ENCODE measurements at places on chromosomes 3 and 15.

DNA sequence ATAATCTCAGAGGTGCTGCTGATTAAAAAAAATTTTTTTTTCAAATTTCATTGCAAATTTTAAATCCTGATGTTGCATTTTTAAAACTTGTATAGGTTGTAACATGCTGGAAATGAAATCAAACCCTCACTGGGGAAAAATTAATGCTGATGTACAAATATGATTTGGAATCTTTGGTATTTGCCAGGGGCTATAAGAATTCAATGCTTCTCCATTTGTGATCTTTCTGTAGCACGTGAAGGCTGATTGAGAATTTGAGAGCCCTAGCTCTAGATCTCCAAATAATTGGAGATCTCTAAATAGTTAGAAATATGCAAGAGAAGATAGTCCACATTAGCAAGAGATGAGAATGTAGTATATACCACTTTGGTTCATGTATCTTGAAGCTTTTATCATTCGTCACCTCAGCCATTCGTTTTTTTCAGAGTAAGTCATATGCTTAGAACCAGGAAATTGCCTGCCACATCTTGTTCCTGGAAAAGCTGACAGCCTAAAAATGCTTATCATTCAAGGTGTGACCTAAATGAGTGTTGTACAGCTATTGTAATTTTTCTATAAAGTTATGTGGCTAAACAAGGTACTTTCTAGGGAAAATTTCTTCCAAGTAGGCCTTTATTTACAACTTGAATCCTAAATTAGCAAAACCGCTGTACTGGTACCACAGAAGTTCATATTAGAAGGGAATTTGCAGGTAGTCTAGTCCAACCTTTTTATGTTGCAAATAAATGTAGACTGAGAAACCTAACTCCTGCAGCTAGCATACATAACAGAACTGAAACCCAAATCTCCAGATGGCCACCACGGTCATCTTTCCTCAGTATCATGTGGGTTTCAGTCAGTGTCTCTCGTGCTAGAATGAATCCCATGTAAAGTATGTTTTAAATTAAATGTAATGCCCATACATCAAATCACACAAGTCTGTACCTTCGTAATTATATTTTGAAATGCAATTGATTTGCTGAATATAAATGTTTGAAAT is 48.5 kb downstream of the FNDC3B start:
- no peak for DNase-seq

DNA sequence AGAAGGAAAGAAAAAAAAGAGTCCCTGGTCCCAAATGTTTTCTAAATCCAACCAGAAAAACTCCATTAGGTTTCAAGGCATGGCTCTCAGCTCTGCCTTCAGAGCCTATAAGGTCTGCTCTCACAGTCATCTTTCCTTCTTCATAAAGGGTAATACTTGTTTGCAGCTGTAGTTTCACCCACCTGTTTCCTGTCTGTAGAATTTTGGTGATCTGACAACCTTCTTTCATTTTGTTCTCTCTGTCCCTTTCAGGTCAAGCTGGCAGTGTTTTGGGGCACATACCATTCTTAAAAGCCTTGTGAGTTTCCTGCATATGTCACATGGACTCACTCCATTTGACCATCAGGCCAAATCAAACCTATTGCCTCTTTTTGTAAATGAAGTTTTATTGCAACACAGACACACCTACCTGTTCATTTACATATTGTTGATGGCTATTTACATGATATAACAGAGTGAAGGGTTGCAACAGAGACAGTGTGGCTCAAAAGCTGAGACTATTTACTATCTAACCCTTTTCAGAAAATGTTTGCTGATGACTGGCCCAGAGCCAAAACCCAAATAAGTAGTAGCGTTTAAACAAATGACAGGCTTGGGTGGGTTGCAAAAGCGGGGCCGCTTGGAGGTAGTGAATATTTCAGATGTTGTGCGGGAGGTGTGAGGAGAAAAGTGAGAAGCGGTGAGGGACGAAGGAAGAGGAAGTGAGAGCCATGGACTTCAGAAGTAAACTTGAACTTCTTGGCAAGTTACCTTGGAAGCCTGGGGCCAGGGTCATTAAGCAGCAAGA is 292.7 kb upstream of the PROK2 start:
- no peak for DNase-seq

- no peak for DNase-seq
Observed at GRCh38 chr15:79467865-79468586, 35.9 kb downstream of the MINAR1 start.

DNA sequence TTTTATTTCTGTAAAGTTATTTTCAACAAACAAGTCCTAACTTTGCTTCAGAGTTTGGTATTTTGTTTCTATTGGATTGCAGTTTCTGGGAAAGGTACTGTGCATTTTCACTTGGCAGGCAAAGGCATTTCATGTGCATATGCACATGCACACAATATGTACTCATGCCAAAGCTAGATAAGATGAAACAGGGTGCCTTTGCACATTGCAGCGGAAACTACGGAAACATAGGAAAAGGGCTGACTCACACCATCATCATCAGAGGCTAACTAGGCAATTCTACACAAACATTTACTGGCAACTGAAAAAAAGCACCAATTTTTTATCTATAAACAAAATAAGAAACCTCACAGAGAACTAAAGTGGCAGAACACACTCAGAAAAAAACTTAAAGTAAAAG is 550.6 kb upstream of the NECTIN3 start:
- no peak for DNase-seq

DNA sequence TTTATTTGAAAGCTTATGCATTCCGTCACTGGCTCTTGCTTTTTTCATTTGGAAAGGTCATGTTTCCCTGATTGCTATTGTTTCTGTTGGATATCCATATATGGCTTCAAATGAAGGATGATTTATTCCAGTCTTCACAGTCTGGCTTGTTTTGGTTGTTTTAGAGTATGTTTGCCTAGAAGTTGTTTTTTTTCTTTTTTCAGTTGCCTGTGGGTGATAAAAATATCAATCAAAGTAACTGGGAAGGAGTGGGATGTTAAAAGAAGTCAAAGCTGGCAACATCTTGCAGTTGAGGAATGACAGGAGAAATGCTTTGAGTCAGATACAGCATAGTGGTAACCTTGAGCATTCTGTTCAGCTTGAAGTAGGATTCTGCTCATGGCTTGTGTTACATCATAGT is 610.5 kb downstream of the PLOD2 start:
- DNase-seq, result no peak

DNA sequence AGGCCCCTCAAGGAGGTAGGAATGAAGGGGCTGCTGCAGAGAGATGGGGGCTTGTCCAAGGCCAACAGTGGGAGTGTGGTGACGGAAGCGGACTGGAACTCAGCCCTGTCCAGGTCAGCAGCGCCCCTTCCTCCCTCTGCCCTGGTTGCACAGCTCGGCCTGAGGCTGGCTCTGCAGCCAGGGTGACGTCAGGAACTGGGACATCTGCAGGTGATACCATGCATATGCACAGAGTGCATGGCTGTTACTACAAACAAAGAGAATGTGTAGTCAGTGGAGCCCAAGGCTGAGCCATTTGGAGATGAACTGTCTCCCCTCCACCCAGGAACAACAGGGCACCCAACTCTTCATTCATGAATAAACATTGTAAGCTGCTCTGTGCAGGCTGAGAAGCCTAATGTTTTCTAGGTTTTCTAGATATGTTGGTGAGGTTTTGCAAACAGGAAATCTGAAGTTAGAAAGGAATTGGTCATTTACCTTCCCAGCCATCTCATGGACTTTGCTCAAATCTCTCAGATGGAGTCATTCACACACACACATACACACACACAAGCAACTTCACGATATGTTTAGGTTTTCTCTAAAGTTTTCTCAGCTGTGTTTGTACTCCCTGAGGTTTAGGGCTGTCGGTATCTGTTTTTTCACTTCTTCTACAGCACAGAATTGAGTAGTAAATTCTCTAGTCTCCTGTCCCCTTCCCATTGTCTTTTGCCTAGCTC is 117.2 kb downstream of the TLE3 start:
- no peak for DNase-seq

GRCh38 chr3:168870892-168871291 is 775.2 kb upstream of the GOLIM4 start:
- DNase-seq, result no peak

DNA sequence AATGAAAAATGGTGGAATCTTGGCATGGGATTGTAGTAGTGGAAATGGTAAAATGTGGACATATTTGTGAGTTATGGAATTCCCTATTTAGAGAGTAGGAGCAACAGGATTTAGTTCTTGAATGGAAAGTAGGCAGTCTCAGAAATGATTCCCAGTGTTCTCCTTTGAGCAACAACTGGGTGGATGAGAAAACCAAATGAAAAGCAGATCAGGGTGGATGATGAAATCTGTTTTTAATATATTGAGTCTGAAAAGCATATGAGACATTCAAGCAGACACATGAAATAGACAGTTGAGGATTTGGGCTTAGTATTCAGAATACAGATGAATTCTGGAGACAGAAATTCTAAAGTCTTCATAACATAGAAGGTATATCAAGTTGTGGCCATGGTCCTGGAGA is 451.3 kb downstream of the LPP start:
- DNase-seq, result no peak

GRCh38 chr3:113783463-113783862 is 36.6 kb downstream of the ATP6V1A start:
- DNase-seq, result no peak

GRCh38 chr15:95996494-95996893 is 334.0 kb upstream of the NR2F2 start:
- no peak for DNase-seq

GRCh38 chr3:151923901-151924300 is 50.5 kb downstream of the SUCNR1 start:
- DNase-seq, result no peak

- no peak for DNase-seq
Observed at GRCh38 chr15:78565951-78566774, 843 bp downstream of the CHRNA5 start.

GRCh38 chr15:44009038-44009437 is 182.2 kb downstream of the WDR76 start:
- DNase-seq, result no peak

DNA sequence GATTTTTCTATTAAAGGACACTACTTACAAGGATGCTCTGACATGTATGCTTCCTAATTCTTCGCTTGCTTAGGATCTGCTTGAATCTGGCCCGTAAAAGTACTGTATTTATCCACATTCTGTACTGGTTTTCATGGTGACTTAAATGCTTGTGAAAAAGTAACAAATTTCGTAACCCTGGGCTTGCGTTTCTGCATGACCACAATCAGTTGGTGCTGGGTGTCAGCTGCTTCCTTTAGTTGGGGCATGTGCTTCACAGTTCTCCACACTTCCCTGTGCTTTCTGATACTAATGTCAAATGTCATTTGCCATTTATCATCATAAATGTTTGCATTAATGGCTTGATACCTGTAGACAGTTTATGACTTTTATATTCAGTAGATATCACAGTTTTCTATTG is 218.4 kb upstream of the MLF1 start:
- no peak for DNase-seq

GRCh38 chr3:124260206-124260915 is 268.4 kb upstream of the ROPN1 start:
- no peak for DNase-seq

GRCh38 chr3:42891042-42891441 is 14.9 kb upstream of the ZNF662 start:
- DNase-seq, result no peak

GRCh38 chr3:12347301-12347700 is 58.4 kb downstream of the PPARG start:
- DNase-seq, result no peak

- DNase-seq, result no peak
Observed at GRCh38 chr15:43896543-43896942, 69.7 kb downstream of the WDR76 start.

DNA sequence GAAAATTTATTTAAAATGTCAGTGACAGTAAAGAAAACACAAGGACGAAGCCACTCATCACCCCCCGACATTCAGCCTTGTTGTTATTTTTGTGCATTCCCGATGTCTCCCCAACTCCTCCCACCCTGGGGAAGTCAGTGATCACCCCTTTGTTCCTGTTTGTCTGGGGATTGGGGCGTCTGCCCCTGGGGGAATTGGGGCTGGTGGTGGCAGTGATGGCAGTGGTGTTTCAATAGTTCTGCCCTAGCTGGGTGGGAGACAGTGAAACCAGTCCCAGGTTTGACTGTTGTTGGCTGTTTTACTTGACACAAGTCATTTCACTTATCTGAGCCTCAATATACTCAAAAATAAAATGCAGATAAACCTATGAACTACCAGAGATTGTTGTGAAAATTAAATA is 33.5 kb downstream of the IRAK2 start:
- no peak for DNase-seq

DNA sequence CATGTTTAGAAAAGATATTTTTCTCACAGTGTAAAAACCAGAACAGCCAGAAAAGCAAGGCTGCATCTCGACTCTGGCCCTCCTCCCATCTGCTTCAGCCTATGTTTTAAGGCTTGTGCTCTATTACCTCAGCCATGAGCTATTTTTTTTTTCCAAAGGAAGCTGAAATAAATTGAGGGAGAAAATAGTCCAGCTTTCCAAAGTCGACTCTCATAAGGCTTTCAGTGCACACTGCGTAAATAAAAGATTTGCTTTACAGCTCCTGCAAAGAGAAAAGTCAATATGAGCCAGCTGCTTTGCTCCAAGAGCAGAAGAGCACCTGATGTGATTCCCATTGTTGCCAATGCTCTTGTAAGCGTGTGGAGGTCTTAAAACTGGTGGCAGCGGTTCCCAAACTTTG is 26.7 kb downstream of the SCG3 start:
- DNase-seq, result no peak

- peak; percentile 56 for DNase-seq
Observed at GRCh38 chr3:152302521-152303021, 33.8 kb downstream of the MBNL1 start.

- no peak for DNase-seq
Observed at GRCh38 chr3:152349392-152349791, 80.7 kb downstream of the MBNL1 start.

DNA sequence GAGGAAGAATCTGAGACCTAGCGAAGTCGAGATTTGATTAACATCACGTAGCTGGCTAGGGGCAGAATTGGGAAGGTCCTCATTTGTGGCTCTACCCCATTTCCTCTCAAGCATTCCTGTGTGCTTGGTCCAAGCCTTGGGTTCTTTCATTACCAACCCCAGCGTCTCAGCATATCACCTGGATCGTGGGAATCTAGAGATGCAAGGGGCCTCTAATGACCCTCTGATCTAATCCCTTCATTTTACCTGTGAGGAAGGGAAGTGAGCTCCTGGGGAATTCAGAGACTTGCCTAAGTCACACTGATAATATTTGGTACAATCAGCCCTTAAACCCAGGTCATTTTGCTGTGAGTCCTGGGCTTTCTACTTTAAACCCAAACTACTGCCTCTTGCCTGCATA is 2.0 kb downstream of the GPR87 start:
- no peak for DNase-seq

Data from CD8-positive, alpha-beta T cell (primary cell).